ENCODE measurements at places on chromosomes 6 and 20.

GRCh38 chr20:50297498-50298376 is 107.1 kb downstream of the CEBPB start:
- no peak for DNase-seq

DNA sequence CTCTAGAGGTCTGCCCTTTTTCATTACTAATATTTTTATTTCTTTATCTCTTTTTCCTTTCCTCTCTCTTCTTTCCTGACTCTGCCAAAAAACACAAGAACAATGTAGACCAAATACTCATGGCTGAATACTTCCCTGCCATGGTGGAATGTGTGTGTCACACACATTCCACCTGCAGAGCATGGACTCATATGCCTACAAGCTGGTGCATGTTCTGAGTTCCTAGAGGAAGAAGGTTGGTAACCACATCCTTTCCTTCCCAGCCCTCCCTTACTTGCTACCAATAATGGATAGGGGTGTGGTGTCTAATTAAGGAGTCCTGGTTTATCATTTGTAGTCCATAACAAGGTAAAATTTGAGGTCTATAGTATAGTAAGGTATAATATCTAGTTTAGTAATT is 15.2 kb upstream of the CST9L start:
- DNase-seq, result no peak

- no peak for DNase-seq
Measured at GRCh38 chr6:167435209-167435728, 110.4 kb downstream of the TTLL2 start.

DNA sequence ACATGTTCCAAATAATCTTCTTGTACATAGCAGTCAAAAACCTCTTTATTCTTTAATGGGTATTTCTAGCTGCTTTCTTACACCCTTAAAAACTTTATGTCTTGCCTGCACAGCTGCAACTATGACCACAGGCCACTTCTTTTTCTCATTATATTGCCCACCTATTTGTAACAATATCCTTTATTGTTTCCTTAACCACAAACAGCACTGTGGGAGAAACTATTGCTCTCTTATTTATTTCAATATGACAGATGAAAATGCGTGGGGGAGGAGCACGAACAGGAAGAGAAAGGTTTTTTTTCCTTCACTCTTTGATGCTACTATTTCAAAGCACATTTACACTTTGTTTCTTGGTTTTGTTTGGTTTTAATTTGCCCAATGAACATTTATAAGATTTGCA is 253.5 kb downstream of the GJA1 start:
- no peak for DNase-seq

DNA sequence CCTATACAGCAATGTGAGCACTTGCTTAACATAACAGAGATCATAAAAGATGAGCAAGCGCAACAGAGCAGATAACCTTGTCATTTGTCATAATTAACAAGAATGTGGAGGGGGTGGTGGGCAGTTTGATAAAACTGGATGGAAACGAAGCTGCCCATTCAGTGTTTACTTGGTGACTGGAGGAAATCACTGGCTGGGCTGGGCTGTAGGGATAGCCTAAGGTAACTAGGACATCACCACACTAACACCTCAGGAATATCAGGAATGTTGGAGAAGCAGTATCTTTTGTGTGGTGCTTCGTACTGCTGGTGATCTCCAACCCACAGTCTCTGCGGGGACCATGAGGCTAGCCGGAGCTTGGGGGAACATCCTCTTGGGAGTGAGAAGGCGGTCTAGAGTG is 218.4 kb downstream of the HIVEP2 start:
- DNase-seq, result no peak

DNA sequence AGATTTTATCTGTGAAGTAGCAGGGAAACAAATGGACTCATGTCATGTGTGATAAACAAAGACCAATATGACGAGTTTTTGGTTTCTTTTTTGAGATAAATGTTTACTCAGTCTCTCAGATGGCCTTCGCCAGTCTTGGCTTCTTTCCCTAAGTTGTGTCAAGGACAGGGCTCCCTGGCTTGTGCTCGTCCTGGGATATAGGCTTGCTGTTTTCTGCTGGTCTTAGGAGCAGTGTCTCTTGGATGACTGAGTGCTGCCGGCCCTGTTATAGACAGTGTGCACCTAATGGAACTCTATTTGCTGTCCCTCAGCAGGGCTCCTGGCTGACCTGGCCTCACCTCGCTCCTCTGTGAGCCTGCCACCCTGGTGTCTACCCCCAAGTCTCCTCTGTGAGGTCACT is 324.1 kb upstream of the SYNCRIP start:
- no peak for DNase-seq

GRCh38 chr6:47195011-47195650 is 114.6 kb downstream of the TNFRSF21 start:
- DNase-seq, result no peak

DNA sequence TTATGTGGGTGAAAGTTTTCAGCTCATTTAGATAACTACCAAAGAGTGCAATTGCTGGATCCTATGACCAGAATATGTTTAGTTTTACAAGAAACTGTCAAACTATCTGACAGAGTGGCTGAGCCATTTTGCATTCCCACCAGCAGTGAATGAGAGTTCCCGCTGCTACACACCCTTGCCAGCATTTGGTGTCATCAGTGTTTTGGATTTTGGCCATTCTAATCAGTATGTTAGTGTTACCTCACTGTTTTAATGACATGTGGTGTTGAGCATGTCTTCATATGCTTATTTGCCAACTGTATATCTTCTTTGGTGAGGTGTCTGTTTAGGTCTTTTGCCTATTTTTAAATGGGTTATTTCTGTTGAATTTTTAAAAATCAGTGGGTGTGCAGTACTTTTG is 120.9 kb downstream of the CFAP61 start:
- no peak for DNase-seq

GRCh38 chr6:63676412-63677114 is 41.0 kb downstream of the PHF3 start:
- DNase-seq, result no peak

- DNase-seq, result no peak
Measured at GRCh38 chr6:136706430-136706829, 85.8 kb downstream of the MAP3K5 start.

DNA sequence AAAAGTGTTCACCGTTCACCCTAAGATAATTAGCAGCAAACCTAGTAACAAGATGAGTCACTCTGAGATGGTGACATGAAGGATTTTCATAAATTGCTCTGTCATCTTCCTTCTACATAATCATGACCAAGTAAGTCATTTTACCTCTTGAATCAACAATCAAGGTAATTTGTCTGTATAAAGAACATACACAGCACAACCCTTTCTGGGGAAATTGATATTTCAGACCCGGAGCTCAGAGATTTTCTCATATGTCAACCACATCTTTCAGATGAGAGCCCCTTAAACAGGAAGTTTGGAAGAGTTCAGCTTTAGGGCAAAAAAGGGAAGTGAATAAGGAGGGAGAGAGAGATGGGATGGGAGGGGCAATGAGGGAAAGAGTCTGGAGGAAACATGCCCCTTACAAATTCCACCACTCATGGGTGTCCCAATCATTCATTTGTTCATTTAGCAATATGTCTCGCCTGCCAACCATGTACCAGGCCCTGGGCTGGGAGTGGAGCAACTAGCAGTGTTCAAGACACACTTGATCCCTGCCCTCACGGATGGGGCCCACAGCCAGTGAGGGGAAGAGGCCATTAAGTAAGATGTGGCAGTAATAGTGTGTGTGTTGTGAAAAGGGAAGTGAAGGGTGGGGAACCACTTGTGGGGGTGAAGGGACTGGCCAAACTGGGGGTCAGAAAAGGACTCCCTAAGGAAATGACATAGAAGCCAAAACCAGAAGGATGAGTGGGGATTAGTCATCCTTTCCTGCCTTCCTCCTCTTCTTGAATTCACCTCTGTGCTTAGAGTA is 190.9 kb downstream of the MAFB start:
- DNase-seq, result no peak

DNA sequence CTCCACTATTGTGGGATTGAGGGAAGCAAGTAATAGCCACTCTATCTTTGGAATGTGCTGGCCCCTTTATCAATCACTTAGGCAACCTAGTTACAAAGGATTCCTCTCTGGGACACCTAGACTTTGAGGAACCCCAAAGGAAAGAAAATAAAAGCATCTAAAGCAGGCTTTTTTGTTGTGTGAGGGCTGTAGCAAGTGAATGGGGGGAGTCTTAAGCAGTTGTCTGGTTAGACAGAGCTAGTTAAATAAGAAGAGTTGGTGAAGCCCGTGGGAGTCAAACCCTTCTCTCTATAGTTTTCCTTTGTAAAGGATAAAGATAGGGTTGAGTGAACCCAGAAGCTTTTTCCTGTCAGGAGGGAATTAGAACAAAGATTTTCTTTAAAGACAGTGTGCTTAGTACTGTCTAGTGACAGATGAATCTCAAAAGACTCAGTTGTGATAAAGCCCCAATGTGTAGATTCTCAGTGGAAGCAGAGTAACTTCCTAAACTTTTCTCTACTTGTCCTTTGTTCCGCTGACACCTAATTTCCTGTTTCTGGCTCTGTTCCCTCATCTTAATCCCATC is 63.3 kb downstream of the HDGFL1 start:
- no peak for DNase-seq

DNA sequence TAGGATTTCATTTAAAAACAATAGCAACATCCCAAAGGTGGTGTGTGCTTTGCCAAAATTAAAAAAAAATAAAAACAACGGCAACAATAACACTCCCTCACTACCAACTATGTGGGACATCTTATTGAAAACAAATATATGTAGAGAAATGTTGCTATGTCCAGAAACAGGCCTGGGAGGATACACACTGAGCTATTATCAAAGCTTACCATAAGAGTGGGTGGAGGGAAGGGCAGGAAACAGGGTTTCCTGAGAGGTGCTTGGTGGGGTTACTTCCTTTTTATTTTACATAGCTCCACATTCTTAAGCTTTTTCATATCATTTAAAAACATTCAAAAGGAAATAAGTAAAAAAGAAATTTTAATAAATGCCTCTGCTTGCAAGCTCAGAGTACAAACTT is 150.0 kb upstream of the RIPOR2 start:
- no peak for DNase-seq

DNA sequence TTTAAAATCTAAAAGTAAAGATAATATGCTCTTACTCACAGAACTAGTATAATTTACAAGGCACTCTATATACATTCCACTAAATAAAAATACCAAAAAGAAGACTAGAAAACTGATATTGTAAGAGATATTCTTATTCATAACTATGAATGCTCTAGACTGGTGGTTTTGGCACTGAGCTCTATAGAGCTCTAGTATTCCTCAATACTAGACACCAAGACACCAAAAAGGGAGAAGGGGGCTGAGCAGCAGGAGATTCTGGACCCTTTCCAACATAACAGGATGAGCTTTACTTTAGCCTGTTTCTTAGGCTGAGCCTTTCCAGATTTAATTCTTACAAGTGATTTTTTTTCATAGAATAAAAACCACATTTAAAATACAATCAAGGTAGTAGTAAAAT is 173.6 kb downstream of the COL21A1 start:
- DNase-seq, result no peak

DNA sequence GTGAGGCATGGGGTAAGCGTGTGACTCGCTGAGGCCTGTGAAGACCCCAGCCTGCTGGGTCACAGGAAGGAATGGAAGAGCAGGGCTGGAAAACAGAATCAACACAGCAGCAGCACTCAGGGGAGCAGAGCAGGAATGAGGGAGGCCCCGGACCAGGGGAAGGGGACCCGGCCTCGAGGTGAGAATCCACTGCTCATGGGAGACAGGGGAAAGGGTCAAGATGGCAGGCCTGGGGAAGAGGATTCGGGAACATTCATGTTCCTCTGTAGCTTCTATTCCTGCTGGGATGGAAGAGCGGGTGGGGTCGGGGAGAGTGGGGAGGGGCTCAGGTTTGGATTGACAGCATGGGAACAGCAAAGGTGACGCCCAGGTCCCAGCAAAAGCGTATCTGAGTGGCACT is 59.4 kb downstream of the NPEPL1 start:
- DNase-seq, result no peak

Data from SK-N-MC (cell line).